MV-4-11 (cell line): ENCODE measurements at places on chromosomes 1 and 21.

- no peak for DNase-seq
These were observed 11.3 kb upstream of the RHEX start for GRCh38 chr1:206041640-206042039.

GRCh38 chr1:174580801-174581200 is 133.0 kb downstream of the GPR52 start:
- DNase-seq, result no peak

DNA sequence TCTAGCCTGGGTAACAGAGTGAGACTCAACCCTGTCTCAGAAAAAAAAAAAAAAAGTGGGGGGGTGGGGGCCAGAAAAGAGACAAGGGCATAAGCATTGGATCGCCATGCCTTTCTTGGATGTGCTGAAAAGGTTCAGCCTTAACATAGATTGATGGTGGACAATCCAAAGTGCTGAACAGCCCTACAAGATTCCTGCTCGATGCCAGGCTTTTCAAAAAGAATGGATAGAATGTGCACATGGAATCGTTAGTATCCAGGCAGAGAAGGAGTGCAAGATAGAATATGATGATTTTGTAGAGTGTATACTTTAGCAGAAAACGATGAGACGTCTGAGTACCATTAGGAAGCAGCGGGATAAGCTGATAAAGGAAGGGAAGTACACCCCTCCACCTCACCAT is 10.9 kb upstream of the COA7 start:
- no peak for DNase-seq

DNA sequence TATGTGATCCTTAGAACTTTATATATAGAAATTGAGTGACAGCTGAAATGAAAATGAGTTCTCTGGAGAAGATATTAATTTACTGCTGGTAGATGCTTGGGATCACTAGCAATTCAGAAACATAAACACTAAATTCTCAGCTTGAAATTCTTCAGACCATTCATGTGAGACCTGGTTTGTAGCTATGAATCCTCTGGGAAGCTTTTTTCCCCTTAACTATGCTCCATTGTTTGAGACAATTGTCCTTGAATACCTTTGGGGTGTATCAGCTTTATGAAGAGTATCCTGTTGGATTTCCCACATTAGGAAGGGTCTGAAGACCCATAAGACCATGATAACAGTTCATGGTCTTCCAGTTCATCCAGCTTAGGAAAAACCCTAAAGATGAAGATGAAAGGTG is 4.6 kb upstream of the DENND1B start:
- DNase-seq, result no peak
